Fibroblast of skin of left biceps (primary cell): ENCODE measurements at places on chromosomes 4 and X.

DNA sequence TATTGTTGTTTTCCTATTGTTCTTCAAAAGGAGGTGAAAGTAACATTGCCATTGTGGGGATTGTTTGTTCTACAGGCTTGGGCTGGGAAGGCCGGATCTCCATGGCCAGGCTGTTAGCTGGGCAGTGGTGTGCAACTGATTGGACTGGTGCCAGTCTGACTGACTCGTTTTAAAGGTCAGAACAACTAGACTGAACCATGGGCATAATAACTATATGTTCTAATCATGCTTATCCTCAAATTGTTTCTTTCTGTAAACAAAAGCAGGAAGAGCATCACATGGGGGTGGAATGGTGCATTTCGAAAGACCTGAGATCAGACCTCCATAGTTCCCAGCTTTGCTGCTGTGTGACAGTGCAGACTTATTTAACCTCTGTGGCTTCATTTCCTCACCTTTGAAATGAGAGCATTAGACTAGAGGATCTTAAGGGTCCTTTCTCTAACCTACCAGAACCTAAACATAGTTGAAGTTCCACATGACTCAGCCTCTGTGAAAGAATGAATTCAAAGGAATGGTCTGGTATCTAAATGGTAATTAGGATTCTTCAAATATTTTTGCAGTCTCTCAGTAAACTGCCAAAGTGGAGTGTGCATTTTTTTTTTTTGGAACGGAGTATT is 66.7 kb upstream of the PGRMC2 start:
- DNase-seq, result peak; percentile 93

DNA sequence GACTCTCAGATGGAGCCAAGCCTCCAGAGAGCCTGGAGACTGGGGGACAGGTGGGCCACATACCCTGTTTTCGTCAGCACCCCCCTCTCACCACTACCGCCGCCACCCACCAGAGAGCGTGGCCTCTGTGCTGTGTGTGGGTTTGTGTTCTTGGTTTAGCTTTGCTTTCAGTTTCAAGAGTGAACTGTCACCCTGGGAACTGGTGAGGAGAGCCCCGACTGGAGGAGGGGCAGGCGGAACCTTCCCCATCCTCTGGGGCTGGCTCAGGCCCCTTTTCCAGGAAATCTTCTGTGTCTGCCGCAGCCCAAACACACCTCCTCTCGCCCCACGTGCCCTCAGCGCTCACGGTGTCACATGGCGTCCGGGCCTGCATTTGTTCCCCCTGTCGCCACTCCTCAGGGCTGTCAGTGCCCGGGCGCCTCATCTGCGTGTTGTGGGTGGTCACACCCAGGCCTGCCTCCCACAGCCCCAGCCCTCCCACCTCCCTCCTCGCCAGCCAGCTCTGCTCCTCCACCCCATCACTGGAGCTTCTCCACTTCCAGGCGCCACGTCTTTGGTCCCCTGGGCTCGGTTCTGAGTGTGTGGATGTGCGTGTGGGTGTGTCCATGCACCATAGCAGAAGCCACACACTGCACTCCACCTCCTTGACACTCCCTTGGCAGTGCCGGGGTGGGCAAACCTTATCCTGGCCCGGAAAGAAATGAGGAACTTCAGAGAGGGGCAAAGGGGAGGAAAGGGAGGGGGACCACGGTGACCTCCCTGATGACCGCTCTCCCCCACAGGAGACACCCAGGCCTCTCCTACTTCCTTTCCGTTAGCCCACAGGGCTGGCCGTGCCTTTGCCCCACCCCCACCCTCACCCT is 27.8 kb downstream of the ELF4 start:
- DNase-seq, result no peak

- no peak for DNase-seq
These were observed 85.7 kb downstream of the MAML3 start for GRCh38 chr4:140068271-140068670.

DNA sequence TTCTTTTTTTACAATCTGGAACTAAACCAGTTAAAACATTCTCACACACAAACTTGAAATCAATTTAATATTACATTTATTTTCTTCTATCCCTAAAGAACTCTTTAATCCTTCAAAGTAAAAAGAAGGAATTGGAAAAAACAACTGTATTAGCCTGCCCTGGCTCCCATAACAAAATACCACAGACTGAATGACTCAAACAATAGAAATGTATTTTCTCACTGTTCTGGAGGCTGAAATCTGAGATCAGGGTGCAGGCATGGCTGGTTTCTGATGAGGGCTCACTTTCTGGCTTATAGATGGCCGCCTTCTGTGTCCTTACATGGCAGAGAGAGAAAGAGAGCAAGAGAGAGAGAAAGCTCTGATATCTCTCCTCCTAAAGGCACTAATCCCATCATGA is 149.4 kb downstream of the PDGFRA start:
- DNase-seq, result no peak

DNA sequence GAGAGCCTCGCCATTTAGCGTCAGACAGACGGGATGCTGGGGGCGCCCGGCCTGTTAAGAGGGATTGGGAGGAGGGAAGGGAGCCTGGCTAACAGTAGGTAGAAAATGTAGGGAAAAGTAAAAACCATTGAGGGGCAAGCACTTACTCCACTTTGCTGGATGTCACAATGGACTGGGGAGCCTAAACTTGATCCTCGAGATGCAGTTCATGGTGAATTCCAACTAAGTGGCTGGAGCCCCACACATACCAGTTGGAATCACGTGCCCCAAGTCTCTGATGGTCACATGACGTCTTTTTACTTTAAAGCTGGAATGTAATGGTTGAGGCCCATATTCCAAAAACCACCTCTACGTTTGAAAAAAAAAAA is 1.5 kb downstream of the PLS3 start:
- DNase-seq, result no peak

DNA sequence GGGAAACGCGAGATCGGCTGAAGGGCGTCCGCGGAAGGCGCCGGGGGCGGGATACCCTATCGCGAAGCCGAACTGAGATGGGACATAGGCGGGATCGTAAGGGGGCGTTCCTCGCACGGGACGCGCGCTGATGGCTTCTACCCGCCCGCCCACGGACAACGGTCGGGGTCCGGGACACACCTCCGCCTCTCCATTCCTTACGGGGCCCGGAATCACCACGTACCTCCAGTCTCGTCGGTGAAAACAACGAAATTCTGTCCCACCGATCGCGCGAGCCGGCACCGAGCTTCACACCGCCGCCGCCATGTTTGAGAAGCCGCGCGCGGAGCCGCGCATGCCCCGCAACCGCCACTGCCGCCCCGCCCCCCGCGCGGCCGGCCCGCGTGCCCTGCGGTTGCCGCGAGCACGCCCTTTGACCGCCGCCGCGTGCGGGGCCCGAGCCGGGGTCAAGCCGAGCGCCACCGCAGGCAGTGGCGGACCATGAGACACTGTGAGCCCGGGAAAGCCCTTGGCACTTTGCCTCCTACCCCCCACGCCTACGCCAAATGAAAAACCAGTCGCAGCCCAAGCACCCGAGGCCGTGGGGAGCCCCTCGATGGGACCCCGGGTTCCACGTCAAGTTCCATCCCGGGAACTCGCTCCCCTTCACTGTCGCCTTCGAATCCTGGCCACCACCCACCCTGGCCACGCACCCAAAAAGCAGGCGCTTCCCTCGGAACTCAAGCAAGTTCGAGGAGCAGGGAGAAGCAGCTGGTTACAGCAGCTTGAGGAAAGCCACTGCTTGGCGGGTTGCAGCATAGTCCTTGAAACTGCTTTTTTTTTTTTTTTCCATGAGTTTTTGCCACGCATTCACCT is at the start of gene SCML2:
SCML2 (minus strand) TSS at position 320 of the 855 bp plus-strand sequence. CDS start 20,617 bp downstream, outside the sequence.
- DNase-seq, result no peak

DNA sequence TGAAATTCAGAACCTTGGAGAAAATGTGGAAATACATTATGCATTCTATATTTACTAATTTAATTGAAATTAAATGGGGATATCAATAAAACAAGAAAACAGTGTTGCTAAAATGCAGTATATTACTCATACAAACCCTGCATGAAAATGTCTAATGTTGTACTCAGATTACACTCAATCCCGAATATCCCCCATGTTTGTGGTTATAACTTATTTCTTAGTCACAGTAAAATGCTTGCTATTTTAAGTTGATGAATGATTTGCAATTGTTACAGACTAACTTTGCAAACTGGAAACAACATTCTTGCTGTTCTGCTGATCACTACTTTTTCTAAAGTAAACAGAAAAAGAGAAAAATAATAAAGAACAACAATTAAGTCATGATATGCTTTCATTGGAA is 33.1 kb upstream of the ANXA10 start:
- peak; percentile 38 for DNase-seq

- no peak for DNase-seq
These were observed 126.3 kb downstream of the ADAMTS3 start for GRCh38 chr4:72442715-72443114.

DNA sequence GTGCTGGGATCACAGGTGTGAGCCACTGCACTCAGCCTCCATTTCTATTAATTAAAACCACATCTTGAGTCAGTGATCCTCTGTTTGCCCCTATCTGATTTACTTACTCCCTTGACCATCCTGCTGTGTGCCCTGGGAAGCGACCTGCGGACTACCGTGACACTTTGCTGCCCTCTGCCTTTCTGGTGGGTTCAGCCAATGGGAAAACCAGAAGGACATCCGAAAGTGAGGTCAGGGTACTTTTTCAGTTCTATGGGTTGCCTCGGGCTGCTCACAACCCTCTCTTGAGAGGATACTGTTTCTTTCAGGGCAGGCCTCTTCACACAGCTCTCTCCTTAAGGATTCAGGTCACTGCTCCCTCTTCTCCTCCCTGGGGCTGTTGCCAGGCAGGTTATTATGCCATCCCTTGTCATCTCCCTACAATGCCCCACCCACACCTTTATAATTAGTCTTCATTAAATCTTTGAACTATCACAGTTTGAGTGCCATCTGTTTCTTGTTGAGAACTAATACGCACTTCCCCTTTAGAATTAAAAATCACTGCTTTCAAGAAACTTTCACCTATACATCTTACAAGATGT is 21.4 kb downstream of the PLAC8 start:
- DNase-seq, result no peak

DNA sequence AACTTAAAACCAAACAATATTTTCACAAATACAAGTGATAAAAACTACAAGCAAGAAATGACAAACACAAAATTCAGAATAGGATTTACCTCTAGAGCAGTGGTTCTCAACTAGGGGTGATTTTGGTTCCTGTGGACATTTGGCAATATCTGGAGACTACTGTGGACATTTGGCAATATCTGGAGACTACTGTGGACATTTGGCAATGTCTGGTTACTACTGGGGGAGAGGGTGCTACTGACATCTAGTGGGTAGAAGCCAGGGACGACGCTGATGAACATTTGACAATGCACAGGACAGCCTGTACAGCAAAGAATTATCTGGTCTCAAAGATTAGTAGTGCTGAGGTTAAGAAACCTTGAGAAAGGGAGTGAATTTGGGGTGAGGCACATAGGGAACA is 169.8 kb downstream of the CLCN4 start:
- no peak for DNase-seq

- DNase-seq, result no peak
These were observed 640.1 kb downstream of the ARAP2 start for GRCh38 chr4:35604252-35604651.

DNA sequence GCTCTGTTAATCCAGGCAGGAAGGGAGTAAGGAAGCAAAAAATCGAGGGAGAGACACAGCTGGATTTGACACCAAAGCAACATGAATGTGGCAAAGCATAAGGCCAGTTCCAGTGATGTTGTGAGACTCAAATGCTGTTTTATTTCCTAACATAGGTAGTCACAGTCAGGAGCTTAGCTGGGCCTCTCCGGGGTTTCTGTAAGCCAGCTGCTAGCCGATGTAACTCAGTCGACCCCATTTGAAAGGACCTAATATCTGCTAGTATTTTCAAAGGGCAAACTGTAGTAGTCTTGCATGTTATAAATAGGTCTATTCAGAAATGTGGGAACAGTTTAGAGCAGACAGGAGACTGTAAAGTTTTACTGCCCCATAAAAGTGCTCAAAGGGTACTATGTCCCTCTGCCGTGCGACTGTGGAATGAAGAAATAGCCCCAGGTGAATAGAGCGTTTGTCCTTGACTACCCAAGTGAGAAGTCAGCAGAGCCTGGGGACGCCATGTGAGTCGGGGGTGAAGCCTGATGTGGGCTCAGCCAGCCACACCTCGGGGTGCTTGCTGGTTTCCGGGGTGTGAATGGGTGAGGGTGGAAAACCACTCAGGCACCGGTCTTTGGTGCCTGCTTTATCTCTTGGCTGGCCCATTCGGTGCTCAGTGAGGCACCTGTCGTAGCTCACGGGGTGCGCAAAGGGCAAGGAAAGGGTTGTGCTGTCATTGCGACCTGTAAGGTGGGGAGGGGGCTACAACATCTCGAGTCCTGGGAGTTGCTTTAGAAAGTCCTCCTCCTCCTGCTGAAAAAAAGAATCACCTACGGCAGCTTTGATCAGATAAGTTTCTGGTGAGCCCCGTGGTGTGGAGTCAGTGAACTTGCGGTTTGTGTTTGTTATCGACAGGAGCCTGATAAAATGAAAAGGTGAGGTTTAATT is 745 bp downstream of the TRIM2 start:
- no peak for DNase-seq

DNA sequence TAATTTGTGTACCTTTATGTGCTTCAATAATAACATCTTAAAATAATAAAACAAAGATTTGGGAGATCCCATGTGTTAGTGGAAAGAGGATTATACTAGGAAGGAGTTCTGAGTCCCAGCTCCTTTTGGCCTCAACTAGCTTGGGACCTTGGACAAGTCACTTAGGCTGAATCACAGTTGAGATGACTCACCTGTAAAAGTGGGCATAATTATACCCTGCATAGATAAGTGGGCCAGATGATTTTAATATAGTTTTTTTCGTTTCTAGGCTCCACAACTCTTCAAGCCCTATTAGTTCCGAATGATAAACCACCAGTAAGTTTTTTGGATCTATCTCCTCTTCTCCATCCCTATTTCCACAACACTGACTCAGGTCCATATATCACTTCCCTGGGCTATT is 131.8 kb downstream of the ENOX2 start:
- no peak for DNase-seq

- no peak for DNase-seq
These were observed 50.5 kb upstream of the FAM47C start for GRCh38 chrX:36957425-36958328.

DNA sequence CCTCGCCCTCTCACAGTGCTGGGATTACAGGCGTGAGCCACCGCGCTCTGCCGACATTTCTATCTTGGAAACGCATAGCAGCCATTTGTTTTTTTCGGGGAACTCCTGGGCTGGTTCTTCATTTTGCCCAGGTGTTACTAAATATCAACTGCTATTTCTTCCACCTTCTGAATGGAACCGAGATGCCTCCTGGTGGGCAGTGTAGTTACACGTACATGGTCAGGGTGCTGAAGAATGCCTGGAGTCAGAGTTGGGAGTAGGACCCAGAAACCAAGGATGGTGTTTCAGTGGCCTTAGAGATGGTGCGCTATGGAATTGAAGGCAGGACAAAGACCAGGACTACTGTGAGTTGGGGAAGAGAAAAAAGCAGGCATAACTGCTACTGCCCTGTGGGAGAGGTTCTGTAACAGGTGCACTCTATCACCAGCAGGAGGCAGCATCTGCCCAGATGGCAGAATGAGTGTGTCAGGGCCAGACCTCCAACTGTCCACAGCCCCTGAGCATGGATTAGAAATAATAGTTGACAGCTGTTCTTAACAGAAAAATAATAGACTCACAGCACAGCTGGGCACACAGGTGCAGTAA is 81.7 kb downstream of the ZC4H2 start:
- DNase-seq, result no peak

- no peak for DNase-seq
These were observed 72.0 kb upstream of the TRAM1L1 start for GRCh38 chr4:117157360-117157759.

- DNase-seq, result no peak
These were observed 154.2 kb downstream of the AMELX start for GRCh38 chrX:11447418-11447817.
